ENCODE measurements at places on chromosomes 4 and X. TPM values are rescaled to one million over a fixed set of nuclear protein-coding genes. Genes with fewer than 3 reads are reported as not detected.

DNA sequence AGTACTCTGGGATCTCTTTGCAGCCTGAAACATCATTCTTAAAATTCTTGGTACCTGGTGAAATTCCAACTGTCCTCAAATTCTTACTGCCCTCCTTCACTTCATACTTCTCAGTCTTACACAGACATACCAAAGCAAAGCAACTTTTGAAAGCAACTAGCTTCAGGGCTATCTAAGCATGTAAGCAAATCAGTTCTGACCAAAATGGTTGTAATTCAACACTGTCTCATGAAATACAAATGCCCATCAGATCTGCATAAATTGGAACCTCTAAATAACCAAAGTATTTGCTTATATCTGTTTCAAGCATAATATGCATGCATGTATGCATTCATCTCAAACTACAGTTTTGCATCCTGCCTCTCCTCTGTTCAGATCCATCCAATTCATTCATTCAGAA is 308.1 kb upstream of the PPARGC1A start:
- DNase-seq = no peak

- DNase-seq = no peak
Observed at GRCh38 chrX:2582667-2583066, 81.9 kb upstream of the DHRSX start.

Gene TEX28
- not detected for total RNA-seq

Gene LDOC1
- 32.9 TPM for total RNA-seq

Gene MAGEB10
- total RNA-seq = not detected
